Left renal pelvis (tissue), 4 donors: ENCODE measurements at places on chromosomes 13 and 19. TPM values are rescaled to one million over a fixed set of nuclear protein-coding genes. Genes with fewer than 3 reads are reported as not detected.

Gene TRIP10
- 67.9 TPM for polyA plus RNA-seq

GRCh38 chr19:17830567-17831418 is 9.5 kb upstream of the INSL3 start:
- DNase-seq, result peak; percentile 60

DNA sequence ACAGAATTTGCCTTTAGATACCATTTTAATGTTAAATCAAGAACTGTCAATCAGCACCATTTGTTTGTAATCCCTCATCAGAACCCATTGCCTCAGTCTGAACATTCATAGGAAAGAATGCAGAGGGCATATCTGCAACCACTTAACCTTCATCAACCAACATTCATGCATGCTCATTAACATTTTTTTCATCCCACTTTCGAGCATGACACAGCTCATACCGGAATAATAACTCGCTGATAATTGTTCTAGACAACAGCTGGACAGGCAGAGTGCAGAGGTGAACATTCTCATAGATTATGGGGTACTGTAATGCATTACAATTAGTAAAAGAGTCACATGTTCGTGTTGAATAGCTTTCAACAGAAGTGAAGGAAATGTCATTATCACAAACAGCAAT is 216.8 kb downstream of the DIAPH3 start:
- no peak for DNase-seq

DNA sequence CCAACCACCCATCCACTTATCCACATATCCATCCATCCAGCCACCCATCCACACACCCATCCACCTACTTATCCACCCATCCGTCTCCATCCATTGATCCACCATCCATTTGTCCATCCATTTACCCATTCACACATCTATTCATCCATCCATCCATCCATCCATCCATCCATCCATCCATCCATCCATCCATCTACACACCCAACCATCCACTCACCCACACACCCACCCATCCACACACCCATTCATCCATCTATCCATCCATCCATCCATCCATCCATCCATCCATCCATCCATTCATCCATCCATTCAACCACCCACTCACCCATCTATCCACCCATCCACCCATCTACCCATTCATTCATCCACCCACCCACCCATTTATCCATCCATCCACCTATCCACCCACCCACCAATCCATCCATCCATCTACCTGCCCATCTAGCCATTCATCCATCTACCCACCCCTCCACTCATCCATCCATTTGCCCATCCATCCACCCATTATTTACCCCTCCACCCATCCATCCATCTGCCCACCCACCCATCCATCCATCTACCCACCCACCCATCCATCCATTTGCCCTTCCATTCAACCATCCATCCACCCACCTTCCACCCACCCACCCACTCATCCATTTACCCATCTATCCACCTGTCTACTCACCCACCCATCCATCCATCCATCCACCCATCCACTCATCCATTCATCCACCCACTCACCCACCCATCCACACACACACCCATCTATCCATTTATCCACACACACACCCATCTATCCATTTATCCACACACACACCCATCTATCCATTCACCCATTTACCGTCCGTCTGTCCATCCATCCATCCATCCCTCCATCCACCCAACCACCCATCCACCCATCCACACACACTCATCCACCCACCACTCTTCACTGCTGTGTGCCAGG is 2.5 kb upstream of the TMPRSS9 start:
- no peak for DNase-seq

DNA sequence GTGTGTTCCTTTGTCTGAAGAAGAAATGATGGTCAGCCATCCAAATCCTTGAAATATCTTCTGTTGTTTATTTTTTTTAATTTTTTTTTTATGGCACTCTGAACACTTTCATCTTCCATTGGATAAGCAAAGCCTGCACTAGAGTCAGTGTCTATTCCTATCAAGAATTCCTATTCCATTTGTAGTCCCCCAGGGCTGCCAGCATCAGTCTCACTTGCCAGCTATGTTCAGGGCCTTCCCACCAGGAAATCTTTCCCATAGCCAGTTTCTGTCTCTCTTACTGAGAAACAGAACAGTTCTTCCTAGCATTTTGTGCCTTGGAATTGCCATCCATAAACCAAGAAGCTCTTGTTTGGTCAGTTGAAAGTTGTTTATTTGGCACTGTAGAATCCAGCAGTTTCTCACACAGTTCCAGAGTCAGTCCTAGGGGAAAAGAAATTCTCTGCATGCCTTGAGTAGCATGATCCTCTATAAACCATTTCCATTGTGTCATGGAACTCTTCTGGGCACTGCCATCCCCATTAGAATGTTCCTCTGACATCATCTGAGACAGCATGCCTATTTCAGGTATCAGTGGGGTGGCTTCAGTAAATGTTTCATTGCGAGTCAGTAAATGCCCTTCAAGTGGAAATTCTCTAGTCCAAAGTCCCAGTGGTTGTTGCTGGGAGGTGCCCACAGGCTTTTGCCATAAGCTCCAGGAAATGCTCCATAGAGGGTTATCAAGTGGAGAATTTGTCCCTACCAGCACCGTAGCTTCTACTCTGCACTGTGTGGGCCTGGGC is 18.7 kb upstream of the SPRYD7 start:
- no peak for DNase-seq
